ENCODE measurements at places on chromosomes 7 and 10.

- DNase-seq: no peak
Observed at GRCh38 chr10:125739994-125740679, 20.6 kb downstream of the EDRF1 start.

GRCh38 chr7:148159331-148159730 lies 431.2 kb upstream of the C7orf33 start:
- DNase-seq: no peak

DNA sequence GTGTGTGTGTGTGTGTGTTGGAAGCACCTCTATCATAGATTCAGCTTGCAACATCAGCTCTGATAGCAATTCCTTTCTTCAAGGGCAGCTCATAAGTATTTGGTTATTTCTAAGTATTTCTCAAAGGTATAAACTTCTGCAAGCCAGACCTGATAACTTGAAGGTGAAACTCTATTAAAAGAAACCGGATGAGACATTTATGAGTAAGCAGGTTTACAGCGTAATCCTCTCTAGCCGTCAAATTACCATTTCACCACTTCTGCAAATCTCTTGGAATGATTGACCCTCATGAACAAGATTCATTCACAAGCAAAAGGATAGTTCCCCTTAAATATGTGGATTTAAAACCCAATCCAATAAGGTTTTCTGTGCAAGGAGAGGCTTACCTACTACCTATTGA lies 23.1 kb downstream of the PDE1C start:
- no peak for DNase-seq

GRCh38 chr10:131245475-131246059 lies 66.0 kb downstream of the TCERG1L start:
- DNase-seq: no peak

All from anterior cingulate cortex (tissue), 58 donors.